ENCODE measurements at places on chromosomes 2 and 18. TPM values are rescaled to one million over a fixed set of nuclear protein-coding genes. Genes with fewer than 3 reads are reported as not detected.

DNA sequence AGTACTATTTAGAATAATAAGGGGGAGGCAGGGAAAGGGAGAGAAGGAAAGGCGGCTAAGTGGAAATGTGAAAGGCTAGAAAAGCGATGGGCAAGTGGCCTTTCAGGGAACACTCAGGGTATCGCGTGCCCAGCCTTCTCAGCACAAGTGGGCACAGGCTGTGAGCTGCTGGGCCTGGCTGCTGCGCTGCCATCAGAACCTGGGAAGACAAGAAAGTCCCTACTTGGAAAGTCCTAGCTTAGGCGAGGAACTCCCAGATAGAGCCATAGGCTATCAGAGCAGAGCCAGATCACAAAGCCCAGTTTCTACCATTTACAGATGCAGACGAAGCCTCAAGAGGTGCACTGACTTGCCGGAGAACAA, 9.8 kb upstream of the FZD7 start:
- no peak for DNase-seq

The NYAP2 gene
- under 0.01 TPM for total RNA-seq

GRCh38 chr18:23828426-23828825, 139.2 kb downstream of the LAMA3 start:
- no peak for DNase-seq

DNA sequence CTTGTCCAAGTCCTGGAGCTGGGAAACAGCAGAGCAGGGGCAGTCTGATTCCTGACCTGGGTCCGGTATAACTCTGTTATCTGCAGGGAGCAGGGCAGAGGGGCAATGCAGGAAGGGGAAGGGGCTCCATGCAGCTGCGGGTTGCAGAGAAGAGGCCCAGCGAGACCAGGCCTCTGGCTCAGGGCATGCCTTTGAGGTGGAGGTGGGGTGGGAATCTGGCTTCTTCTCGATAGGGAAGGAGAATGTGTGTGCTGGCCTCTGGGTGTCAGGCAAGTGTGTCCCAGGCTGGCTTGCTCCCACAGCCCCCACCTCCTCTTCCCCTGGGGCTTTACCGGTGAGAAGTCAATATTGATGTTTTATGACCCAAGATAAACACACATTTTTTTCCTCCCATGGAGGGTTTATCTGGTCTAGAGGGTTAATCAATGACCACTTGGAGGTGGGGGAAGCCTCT, 187.1 kb upstream of the HAAO start:
- no peak for DNase-seq

DNA sequence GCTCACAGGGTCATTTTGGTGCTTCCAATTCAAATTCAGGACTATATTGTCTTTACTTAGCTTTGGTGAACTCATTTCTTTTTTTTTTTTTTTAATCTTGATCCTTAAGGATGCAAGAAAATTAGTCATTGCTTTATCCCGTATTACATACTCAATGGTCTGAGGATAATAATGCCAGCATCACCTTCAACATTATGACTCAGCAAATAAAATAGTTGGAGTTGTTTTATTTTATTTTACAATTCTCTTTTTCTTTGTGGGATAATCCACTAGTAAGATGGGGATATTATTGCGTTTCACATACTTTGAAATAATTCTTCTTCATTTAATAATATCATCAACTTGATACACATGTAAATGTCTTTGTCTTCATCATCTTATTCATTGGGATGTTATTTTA, 954.9 kb upstream of the GYPC start:
- no peak for DNase-seq

The CROCC2 gene
- total RNA-seq = under 0.01 TPM

The FN1 gene
- total RNA-seq = 18,025 TPM

The C1QL2 gene
- total RNA-seq = not detected

DNA sequence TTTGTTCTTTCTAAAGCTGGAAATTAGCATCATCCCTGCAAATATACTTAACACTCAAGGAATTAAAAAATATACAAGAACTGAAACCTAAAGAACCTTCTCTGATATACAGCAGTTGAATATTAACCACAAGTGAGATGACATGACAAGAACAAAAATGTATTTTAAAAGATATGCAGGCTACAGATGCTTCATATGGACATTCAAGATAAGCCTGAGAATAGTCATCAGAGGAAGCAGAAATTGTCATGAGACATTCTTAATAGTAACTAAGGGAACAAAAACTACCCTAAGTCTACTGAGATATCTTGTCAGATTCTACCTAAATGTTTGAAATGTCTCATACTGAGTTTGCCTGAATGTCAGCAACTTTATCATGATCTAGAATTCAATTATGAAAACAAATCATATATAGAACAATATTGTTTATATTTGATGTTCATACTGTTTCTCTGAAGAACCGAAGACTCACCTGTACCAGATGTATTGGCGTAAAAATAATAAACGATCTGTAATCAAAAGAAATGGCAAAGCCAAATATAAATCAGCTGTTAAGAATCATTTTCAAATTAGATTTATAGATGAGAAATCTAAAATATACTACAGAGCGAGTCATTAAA, 4.7 kb downstream of the NBAS start:
- DNase-seq = no peak

The TDRD15 gene
- total RNA-seq = not detected

DNA sequence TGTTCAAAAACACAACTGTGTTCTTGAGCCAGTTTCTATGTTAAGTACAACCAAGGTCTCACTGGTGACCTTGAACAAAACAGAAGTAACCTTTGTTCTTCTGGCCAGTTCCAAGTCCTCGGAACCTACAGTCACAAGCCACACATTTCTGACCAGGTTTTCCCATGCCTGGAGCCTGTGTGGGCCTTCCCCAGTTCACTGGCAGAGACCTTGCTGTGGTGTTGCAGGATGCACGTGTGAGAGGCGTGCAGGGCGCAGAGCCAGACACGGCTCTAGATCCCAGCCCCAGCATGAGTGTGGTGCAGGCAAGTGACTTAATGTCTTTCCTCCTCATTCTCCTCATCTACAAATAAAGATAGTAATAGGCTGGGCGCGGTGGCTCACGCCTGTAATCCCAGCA, 25.5 kb upstream of the EDAR start:
- DNase-seq = no peak

DNA sequence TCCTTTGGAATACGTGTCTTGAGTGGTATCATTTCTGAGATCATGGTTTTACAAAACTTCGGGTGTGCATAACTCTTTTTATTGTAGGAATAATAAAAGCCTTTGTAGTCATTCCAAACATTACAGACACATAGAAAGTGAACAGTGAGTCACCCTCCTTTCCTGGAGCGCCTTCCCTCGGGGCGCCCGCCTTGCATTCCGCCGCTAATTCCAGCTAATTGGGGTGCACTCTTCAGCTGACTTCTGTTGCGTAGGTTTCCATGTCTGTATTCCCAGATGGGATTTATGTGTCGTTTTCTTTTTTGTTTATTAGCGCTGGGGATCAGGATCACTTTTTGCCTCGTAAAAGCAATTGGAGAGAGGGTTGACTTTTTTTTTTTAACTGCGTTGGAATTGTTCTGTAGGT, 18.7 kb downstream of the SH3BP4 start:
- DNase-seq = peak; percentile 88

All from osteoblast (primary cell).